ENCODE measurements at places on chromosomes 5 and 9.

- no peak for DNase-seq
Observed at GRCh38 chr5:111582993-111583601, 70.8 kb upstream of the STARD4 start.

GRCh38 chr9:124256517-124257069 lies 1.2 kb upstream of the NEK6 start:
- DNase-seq = peak; percentile 32

DNA sequence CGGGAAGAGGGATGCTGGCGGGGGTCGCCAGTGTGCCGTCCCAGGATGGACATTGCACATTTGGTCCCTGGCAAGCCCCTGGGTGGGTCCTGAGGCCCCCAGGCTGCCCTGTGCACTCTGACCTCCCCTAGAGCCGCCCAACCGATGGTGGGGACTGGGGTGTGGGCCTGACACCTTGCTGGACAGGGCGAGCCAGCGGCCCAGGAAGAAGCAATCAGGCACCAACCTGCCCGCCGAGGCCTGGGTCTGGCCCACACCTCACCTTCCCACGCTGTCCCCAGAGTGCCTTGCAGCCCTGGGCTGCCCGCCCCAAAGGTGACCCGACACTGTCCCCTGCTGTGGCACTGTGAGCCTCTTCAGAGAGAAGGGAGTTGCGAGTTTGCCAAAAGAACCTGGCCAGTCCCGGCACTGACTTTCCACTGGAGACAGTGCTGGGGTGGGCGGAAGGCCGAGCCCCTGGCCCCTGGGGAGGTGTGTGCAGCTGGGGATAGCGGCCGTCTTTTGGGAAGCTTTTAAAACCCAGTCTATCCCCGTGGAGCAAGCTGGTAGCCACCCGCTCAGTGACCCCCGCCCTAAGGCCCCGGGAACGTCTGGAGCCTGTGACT lies 12.0 kb upstream of the NRARP start:
- no peak for DNase-seq

GRCh38 chr5:66560371-66560770 lies 35.8 kb upstream of the MAST4 start:
- DNase-seq = peak; percentile 14

- DNase-seq = no peak
Observed at GRCh38 chr5:173645437-173645807, 29.0 kb upstream of the BOD1 start.

GRCh38 chr9:73152953-73153352 lies 1.3 kb downstream of the ANXA1 start:
- DNase-seq = no peak

GRCh38 chr5:14521748-14522147 lies 59.8 kb upstream of the OTULINL start:
- no peak for DNase-seq

- DNase-seq = no peak
Observed at GRCh38 chr5:143393524-143393923, 10.0 kb downstream of the NR3C1 start.

DNA sequence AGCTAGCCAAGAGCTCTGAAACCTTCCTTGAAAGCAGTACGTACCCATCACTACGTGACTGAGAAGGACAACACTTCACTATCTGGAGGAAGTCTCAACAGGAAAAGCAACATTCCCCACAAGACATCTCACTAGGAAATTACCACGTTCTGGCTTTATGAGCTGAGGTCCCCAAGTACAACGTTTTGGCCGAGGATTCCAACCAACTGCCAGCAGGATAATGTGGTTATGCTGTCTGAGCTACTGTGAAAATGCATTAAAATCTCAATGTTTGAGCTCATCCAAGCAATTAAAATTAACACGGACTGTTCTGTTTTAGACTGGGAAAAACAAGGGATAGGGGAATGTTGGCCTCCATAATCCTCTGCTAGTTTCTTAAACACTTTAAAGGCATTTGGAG lies 16.4 kb downstream of the MED27 start:
- no peak for DNase-seq

DNA sequence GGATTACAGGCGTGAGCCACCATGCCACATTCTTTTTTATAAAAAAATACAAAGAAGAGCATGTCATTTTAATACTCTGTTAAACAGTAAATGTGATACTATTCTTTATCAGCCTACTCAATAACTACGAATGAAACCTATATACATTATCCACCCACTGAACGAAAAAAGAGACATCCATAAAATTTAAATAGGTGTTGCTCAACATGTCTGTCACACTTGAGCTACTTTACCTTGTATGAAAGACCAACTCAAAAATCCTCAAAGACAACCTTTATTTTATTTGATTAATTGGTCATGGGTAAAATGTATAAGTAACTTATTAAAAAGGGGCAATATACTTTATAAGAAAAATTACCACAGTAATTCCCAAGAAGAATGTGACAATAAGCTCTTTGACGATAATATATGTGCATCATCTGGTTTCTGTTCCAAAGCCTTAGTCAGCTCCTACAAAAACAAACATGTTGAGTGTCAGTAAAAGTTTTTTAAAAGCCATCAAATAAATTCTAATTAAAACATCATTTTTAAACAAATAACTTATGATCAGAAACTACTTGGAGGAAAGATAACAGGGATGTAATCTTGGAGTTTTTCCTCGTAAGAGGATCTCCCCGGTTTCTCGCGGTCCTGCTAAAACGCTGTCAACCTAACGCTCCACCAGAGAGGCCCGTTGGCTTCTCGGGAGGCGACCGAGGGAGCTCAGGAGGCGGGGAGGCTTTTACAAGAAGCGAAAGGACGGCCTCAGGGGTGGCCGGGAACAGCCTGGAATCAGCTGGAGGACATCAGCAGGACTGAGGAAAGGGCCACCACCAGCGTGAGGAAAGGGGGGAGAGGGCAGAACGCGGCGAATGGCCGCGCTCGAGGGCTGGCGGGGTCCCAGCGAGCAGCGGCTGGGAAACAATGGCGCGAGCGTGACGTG lies 13.5 kb upstream of the ANKRD18B start:
- DNase-seq = peak; percentile 10

DNA sequence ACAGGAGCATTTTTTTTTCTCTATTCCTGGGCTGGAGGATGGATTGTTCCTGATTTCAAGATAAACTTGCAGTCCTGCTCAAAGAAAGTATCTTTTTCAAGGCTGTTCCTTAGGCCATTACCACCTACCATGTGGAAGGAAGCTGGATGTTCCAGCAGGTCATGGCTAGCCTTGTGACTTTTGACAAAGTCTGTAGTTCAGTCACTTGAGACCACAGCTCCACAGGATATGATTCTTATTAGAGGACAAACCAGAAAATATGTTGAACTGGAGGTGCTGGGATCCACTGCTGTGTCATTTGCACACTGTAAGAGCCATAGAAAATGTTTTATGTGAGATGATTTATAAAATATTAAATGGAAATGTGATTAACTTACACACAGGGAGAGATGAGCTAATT lies 184.2 kb upstream of the ACO1 start:
- no peak for DNase-seq
